Activated CD4-positive, CD25-positive, alpha-beta regulatory T cell treated with anti-CD3 and anti-CD28 coated beads, Interleukin-2, amount 50 U/mL, for 72 hours (primary cell): ENCODE measurements at places on chromosomes 12 and 14.

DNA sequence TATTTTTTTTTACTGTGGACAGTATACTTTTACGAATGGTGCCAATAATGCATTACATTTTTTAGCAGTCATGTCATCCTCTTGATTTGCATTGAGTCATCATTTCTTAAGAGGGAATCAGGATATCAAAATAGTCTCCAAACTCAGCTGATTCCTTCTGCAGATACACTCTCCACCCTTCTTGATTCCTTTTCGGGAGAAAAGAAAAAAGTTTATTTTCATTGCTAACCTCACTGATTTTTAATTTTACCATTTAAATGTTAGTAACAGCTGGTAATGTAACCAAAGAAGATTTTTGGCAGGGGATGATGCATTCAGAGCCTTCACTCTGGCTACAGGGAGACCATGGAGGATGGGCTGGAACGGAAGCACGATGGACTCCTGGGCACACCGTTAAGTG, 47.5 kb downstream of the MRPL42 start:
- DNase-seq = no peak

GRCh38 chr12:3651585-3652424, 101.1 kb downstream of the CRACR2A start:
- DNase-seq = no peak

GRCh38 chr12:111685322-111685810, 390 bp downstream of the BRAP start:
- no peak for DNase-seq

GRCh38 chr12:104628831-104629135, 172.0 kb downstream of the CHST11 start:
- DNase-seq = no peak
